Fibroblast of skin of right biceps (primary cell): ENCODE measurements at places on chromosomes 3 and 15.

DNA sequence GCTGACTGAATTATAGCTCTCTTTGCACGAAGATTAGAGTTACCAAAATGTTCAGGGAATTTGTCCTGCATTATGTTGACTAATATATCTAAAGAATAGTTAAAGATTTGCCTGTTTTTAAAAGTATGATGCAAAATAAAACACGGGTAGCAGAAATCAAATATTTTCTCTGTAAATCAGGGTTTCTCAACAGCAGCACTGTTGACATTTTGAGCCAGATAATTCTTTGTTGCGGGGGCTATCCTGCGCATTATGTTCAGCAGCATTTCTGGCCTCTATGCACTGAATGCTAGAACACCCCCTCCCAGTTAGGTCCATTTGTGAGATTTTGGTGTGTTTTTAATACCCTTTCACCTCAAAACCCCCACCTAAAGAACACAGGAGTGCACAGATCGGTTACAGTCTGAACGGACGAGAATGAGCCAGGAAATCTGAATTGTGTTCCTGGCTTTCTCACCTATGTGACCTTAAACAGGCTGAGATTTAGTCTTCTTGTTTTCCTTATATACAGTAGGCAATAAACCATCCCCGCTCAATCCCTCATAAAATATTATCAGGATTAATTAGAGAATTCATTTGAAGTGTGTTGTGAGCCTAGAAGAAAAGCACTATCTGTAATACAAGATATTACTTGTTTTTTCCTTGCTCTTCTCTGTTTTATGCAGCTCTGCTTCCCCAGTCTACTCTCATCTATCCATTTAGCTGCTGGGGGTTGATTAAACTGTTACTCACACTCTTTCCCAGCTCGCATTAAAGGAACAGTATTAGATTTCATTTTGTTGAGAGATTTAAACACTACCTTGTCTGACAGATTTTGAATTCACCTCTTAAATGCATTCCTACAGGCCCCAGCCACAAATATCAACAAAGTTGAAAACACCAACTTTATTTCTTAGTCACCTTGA is 247.5 kb upstream of the GOLIM4 start:
- DNase-seq: no peak

DNA sequence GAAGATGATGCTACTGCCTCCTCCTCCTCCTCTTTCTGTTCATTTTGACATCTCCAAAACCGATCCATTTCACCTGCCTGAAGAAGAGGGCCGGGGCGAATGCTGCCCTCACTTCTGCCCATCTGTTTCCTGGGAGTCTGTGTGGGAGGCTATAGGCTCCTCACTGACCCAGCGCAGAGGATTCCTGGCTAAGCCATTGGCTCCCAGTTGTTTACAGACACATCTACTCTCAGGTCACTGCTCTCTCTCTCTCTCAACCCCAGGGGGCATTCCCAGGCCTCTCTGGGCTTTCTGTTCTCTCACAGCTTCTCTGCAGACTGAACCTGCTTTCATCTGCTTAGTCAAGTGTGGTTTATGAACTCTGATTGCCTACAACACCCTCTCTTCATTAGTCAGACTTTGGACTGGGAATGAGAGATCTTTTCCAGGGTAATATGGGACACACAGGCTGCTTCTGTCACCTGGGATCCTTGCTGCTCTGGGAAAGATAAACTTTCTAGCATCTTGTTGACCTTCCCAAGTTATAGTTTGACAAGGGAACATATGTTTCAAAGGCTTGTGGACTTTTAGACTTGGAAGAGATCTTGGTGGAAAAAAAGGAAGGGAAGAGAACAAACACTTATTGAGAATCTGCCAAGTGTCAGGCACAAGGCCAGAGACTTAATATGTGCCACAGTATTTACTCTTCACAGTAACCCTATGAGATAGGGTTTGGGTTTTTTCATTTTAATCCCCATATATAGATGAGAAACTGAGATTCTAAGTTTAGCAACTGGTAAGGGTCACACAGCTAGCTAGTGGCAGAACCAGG is 30.2 kb upstream of the USP3 start:
- peak; percentile 61 for DNase-seq

DNA sequence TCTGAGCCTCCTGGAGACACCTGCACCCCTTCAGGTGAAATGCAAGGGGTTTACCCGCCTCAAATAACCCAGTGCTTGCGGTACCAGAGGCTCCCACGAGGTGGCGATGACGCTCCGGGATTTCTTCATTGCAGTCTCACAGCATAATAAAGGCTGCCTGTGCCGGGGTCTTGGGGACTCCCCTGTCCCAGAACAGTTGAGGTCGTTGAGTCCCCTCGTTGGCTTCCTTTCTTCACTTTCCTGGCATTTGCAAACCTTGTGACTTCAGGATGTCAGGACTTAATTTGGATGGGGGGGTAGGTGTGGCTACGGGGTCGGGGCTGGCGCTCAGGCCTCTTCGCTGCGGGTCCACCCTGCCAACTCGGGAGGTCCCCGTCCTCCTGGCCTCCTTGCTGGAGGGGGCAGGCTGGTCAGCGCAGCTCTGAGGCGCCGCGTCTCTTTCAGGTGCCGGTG is 1.3 kb downstream of the GNAT1 start:
- DNase-seq: peak; percentile 53

- DNase-seq: peak; percentile 38
These were observed 159.6 kb downstream of the RORA start for GRCh38 chr15:61069394-61070075.

DNA sequence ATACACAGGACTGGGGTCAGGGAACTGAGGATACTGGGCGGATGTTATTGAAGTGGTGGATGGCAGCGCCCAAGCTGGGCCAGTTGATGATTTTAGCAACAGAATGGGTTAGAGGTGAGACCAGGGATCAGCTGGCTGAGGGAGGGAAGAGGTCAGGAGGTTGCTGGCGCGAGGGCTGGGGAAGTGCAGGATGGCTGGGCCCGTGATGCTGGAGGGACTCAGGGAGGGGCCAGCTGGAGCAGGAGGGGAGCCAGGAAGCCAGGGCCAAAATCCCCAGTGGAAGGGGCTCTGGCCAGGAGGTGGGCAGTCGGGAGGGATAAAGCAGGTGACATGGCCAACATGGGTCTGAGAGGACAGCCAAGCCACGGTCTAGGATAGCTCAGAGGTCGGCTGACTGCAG is 178.0 kb downstream of the NSMCE3 start:
- DNase-seq: no peak

DNA sequence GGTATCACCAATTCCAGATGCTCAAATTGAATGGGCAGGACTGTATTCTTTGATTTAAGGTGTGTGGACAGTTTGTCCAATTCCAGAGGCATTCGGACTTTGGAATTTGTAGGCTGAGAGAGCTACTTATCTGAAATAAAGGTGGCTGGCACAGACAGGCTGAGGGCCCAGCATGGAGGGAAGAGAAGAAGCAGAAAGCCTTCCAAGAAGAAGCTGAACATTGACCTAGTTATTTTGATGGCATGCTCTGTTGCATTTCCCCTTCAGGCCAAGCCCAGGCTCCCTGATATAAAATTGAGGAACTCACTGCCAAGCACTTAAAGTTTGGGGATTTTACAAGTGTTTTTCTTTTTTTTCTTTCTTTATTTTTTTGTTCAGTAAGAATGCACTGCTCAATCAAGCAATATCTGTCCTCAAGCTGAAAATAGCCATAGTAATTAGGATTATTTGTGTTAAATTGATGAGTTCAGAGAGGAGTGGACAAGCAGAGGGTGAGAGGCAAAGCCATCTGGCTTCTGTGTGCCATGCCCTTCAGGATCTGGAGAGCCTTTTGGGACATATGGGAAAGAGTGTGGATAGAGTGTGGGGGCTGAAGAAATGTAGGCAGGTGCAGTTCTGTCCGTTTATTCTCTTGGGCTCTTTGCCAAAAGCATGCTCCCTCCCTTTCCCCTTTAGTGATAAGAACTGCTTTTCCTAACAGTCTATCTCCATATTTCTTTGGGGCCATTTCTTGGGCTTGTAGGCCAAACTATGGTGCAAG is 148.9 kb downstream of the OXSM start:
- no peak for DNase-seq
